ENCODE measurements at places on chromosomes 2 and 18.

- DNase-seq, result no peak
These were observed 732.3 kb upstream of the CELF4 start for GRCh38 chr18:38297910-38298309.

DNA sequence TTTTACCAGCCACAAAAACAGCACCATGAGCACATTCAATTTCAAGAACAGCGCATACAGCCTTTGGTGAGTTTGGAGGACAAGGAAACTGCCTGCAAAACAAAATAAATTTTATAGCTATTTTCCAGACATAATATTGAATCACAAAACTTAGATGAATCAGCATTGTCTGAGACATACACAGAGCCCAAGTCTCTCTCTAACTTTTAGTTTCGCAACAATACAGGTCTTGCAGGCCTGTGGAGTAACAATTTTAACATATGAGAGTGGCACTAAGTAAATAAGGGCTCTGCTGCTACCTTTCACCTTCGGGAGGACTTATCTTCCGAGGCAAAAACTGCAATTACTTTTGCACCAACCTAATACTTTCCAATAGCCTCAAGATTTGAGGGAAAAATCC lies 56.1 kb upstream of the PEX13 start:
- DNase-seq, result no peak

GRCh38 chr2:124740636-124741035 lies 715.5 kb downstream of the CNTNAP5 start:
- DNase-seq, result no peak

- no peak for DNase-seq
These were observed 376.6 kb downstream of the HRH4 start for GRCh38 chr18:24837066-24837465.

DNA sequence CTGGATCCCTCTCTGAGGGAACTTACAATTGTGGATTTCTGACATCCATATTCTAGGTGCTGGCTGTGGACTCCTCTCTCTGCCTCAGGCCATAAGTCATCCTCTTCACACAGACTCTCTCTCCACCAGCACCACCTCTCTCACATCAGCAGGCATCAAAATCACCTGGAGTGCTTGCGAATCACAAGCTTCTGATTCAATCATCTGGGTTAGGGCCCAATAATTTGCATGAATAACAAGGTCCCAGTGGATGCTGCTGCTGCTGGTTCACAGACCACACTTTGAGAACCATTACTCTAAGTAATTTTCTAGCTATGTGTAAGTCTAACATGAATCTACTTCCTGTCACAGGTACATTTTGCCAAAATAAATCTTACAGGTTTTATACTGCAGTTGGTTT lies 214.9 kb downstream of the DSEL start:
- DNase-seq, result no peak

DNA sequence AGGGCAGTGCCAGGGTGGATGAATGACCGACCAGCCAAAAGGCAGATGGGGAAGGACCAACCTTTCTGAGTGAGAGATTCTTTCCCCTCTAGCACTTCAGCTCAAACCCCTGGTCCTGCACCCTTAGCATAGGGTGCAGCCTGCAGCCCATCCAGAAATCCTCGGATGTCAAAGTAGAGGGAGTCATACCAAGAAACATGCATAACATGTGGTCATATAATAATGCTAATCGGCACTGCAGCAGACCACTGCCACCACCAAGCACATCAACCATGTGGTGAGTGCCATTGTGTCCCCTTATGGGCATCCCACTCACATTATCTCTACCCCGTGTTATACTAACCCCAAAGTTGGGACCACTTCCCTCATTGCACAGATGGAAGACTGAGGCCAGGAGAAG lies 17.7 kb downstream of the ATOH8 start:
- no peak for DNase-seq

GRCh38 chr18:12076424-12077140 lies 17.1 kb upstream of the ANKRD62 start:
- peak; percentile 29 for DNase-seq

DNA sequence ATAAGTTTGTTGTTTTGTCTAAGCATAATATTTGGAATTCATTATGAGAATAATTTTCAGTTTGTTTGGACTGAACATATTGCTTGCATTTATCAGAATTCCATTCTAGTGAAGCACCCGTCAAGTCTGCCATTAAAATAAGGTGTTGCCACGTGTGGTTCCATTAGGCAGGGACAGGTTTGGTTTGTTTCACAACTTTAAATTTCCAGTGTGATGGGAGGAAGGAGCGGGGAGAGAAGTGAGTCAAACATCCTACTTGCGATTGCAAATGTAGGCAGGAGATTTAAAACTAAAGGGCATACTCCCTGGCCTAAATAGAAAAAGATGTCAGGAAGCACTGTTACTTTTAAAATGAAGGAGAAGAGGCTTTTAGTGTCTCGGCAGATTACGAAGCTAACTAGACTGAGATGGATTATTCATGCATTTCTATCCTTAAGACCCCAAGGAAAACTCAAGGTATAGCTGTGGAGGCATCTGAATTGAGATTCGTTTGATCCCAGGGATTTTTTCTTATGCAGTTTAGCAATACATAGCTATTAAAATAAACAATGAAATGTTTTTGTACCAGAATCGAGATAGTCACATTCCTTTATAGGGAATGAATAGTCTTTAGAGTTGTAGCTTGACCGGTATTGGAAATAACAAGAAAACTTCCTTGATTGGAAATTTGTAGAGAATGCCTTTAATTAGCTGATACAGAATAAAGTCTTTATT lies 19.8 kb downstream of the GRHL1 start:
- no peak for DNase-seq

DNA sequence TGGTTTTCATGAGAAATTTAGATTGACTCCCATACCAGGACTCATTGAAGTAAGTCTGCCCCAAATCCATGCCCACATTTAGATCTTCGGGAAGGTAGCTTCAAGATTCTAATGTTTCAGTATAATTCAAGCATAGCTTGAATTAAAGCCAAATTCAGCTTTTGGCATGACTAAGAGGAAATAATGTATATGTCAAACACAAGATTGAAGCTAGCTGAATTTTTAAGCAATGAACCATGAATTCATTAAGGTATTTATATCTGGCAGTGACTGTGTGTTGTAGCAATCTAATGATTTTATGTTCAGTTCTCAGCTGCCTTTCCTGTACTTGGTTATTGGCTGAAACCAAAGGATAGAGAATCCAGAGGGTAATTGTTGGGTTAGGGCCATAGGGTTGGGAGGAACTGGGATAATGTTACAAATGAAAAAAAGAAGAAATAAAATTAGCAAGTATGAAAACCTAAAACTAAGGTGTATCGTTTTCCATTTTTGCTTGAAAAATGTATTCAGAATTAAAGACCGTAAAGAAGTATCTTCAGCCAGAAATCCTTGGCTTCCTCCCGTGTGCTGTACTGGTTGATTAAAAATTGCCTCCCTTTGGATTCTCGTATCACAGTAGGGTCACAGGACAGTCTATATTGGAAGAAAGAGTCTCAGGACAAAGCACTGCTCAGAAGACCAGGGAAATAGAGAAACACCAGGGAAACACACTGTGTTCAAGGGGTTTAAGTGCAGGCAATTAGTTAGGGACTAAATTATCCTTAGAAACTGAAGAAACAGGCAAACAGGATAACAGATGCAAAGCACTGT lies 119.0 kb upstream of the FN1 start:
- DNase-seq, result no peak

DNA sequence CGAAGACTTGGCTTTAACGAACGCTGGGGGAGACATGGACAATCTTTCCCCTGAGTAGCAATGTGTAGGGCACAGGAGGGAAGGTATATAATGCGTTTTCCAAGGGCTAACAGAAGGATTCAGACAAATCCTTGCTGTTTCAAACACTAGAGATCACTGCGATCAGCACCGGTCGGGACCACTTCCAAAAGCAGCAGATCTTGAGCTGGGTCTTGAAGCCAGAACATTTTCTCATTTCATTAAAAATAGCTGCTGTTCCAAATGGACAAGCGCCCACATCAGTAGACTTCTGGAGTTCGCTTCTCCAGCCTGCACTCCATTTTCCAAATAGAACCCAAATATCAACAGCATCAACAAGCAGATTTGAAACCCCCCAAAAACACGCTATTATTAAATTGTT lies 65.1 kb upstream of the MAPRE2 start:
- no peak for DNase-seq
